Kidney epithelial cell (primary cell): ENCODE measurements at places on chromosomes 11 and 22. TPM values are rescaled to one million over a fixed set of nuclear protein-coding genes. Genes with fewer than 3 reads are reported as not detected.

DNA sequence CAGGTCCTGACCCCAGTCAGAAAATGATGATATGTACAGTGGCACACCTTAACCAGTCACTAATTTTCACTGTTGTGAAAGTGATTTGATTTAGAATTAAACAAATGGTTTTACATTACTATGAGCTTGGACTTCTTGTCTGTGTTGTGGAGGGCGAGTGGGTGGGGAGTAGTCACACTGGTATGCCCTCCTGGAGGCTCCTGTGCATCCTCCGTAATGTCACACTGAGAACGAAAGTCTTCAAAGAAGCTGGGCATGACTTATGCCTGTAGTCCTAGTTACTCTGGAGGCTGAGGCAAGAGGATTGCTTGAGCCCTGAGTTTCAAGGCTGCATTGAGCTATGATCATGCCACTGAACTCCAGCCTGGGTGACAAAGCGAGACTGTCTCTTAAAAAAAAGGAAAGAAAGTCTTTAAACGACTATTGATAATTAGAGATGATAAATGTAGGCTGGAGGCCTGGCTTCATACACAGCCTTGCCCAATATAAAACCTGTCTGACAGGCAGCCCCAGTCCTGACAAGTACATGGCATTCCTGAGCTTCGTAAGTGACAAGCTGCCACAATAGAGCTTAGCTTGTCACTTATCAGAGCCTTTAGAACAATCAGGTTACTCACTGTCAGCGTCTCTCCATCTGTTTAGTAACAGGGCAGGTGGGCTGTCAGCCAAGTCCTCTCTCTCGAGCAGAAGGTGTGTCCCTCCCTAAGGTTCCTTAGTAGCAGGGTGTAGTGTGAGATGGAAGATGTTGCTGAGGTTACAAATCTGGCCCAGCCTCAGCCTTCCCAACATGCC, 5.0 kb upstream of the LIMK2 start:
- DNase-seq, result no peak

CDC42EP1 gene
- total RNA-seq, result 98.1 and 150 TPM in 2 replicates

HEPHL1 gene
- total RNA-seq, result not detected in 2 replicates

- peak; percentile 63 for DNase-seq
Observed at GRCh38 chr11:67022341-67022933, 497 bp upstream of the SYT12 start.

DNA sequence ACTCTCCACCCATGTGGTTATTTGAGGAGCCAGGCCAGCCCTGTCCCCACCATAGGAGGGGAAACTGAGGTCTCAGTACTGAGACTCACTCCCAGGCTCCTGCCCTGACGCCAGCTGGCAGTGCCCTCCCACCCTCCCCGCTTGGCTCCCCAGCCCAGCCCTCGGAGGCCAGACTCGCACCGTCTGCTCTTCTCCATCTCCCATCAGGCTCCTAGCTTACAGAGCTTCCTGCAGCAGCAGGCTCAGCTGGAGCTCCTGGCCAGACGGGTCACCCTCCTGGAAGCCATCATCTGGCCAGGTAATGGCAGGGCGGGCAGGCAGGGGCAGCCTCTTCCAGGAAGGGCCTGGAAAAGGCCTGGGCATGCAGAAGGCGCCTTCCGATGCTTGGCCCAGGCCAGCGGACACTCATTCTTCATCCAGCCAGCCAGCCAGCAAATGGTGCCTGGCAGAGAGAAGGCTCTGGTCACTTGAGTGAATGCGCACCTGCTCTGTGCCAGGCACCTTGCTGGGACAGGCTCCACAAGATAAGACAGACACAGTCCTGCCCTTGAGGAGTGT, 12.6 kb downstream of the RHBDD3 start:
- DNase-seq, result no peak

HBD gene
- total RNA-seq, result not detected in 2 replicates

FAM180B gene
- total RNA-seq, result not detected in 2 replicates

OR2AG2 gene
- total RNA-seq, result 0.04 and 0.27 TPM in 2 replicates

- DNase-seq, result no peak
Observed at GRCh38 chr22:32623943-32624342, 149.3 kb downstream of the FBXO7 start.

DNA sequence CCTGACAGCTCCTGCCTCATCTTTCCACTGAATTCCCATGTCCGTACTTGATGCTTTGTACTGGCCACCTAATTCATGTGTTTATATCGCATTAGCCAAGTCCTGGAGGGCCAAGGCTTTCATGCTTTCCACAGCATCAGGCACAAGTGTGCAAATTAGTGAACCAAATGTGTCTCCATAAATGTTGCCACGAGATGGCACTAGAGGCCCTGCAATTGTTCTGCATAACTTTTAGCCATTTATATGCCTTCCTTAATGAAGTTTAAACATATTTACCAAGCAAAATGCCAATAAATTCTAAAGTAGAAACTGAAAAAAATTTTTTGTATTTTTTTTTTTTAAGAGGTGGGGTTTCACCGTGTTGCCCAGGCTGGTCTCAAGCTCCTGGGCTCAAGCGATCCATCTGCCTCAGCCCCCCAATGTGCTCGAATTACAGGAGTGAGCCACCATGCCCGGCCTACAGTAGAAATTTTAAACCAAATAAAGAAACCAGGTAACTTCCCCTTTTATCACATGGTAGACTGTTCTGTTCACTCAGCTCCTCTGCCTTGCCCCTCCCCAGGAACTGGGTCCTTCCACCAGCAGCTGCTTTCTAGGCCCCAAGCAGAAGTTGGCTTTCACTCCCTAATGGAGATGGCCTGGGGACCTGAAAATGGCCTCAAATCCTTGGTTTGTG, 20.8 kb upstream of the IL18BP start:
- DNase-seq, result no peak
